ENCODE measurements at places on chromosomes 13 and 19.

DNA sequence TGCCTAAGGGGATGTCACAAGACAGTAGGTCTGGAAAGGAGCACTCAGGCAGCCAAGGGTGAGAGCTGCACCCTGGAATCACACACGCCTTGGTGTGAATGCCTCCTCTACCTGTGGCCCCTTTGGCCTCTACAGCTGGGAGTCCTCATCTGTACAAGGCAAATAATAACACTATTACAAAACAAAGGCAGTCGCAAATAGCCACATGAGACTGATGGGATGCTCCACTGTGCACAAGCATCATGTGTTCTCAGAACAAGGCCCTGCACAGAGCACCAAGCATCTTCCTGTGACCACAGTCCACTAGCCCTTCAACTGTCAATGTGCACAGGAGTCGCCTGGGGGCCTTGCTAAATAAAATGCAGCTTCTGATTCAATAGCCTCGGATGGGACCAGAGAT is 44.6 kb upstream of the HNRNPA1L2 start:
- no peak for DNase-seq

DNA sequence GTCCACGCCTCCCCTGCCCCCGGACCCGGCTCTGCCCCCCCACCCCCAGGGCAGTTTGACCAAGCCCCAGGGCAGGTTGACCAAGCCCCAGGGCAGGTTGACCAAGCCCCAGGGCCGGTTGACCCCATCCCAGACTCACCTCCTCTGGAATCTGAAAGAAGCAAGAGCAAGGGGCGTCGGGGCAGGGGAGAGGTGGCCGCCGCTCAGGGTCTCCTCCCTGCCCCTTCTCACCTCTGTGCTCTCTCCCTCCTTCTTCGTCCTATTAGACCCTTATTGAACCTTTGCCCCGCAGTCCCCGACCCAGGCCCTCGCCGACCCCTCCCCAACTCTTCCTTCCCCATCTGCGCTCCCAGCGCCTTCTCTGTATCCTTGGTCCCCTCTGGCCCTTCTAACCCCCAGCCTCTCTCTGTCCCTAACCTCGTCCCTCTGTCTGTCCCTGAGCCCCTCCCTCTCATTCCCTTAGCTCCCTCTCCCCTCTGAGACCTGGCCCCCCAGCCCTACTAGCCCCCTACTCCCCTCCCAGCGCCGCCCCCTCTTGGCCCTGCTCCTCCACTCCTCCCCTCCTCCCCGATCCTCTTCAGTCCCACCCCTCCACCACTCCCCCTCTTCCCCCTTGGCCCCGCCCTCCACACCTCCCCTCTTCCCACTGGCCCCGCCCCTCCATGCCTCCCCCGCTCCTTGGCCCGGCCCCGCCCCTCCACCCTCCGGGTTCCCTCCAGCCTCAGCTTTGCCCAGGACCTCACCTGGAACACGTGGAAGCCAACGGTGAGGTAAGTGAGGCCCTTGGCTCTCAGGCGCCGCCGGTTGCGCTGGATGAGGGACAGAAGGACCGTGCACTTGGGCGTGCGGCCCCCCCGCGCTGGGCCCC is 7.6 kb downstream of the CAPN12 start:
- DNase-seq, result peak; percentile 36

- DNase-seq, result no peak
Observed at GRCh38 chr13:98483601-98484288, 93.2 kb downstream of the STK24 start.

GRCh38 chr13:80359414-80359777 is 18.5 kb upstream of the SPRY2 start:
- no peak for DNase-seq

DNA sequence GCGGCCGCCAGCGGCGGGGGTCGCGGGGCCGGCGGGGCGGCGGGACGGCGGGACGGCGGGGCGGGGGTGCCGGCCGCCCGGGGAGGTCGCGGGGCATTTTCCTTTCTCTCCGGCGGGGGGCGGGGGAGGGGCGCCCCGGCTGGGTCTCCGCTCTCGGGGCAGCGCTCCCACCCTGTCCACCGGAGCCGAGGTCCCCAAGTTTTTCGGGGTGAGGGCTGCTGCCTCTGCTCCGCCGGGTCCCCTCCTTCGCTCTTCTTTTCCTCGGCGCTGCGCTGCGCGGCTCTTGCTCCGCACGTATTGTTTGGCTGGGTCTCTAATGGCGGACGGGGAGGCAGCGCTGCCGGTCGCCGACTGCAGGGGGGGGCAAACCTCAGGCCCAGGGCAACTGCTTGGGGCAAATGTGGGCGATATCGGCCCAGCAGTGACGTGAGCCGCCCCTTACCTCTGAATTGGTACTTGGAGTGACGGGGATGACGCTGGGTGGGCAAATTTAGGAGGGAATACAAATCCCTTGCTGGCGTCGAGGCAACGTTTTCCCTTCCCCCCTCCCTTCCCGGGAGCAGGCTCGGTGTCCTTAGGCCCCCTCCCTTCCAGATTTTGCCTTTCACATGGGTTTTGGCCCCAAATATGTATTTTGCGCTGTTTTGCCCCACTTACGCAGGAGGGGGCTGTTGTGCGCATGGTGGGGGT is 759 bp downstream of the ZMYM2 start:
- peak; percentile 30 for DNase-seq

GRCh38 chr13:23915308-23915707 is 18.0 kb upstream of the C1QTNF9B start:
- DNase-seq, result peak; percentile 3

GRCh38 chr13:91042870-91043269 is 304.6 kb upstream of the MIR17HG start:
- no peak for DNase-seq

DNA sequence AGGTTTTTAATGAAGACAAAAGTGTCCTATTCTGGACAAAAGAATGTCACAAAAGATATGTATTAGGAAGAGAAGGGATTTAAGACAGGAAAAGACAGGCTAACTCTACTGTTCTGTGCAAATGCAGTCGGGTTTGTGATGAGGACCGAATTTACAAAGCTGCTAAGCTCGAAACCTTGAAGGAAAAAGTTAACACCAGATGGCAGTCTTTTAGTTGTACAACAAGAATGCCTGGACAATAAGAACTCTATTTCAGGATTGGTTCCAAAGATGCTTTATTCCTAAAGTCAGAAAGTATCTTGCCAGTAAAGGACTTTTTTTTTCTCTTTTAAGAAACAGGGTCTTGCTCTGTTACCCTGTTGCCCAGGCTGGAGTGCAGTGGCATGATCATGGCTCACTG is 51.1 kb downstream of the HS6ST3 start:
- peak; percentile 26 for DNase-seq

- no peak for DNase-seq
Observed at GRCh38 chr13:38099751-38100150, 230.2 kb upstream of the TRPC4 start.

DNA sequence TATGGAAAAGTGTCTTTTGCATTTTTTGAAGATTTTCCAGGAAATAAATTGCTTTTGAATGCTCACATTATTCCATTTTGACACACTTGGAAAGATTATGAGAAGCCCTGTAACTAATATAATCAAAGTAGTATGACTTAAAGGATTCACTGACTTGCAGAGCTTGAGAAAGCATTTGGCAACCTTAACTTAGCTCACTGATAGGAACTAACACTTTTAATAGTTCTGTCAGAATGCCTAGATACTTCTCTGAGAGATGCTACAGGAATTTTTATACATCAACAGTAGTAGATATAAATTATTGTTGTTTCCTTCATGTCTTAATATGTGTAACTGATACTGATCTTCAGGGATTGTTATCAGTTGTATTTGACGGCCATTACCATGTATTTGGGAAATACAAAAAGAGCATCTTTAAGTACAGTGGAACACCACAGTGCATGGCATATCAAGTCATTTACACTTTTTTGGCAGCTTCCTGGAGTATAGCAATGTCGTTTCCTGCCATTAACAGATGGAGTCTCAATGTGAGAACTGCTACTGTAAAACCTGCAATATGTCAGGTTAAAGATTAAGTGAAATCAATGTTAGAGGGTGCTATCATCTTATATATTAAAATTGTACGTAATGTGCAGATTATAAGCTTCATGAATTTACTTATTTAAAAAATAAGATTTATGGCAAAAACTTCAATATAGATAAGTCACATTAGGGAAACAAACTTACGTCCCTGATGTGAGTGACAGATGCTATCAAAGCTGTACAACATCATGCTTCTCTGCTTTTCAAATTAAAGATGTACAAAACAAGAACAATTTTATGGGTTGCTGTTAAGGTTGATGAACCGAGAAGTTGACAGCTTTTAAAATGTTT is 1159.8 kb upstream of the MIR17HG start:
- no peak for DNase-seq

DNA sequence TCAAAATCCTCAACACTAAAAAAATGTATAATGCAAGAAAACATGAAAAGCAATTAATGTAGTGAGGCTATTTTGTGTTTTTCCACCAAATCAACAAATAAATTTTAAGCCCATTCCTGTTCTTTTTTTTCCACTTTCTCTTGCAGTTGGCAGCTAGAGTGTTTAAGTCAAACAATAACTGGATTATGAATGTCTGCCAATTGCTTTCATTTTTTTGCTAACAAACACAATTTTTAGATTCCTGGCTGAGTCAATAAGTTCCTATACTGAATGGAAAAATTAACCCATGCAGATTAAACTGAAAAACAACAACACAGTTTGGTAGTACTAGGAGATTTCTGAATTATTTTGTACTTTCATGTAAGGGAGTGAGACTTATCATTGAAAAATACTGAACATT is 232.4 kb downstream of the SLITRK5 start:
- DNase-seq, result no peak

- peak; percentile 32 for DNase-seq
Observed at GRCh38 chr13:98937911-98938381, 39.9 kb downstream of the DOCK9 start.

GRCh38 chr19:6241680-6242377 is 37.9 kb downstream of the MLLT1 start:
- DNase-seq, result peak; percentile 88

- DNase-seq, result peak; percentile 88
Observed at GRCh38 chr19:19134687-19135158, 3.6 kb downstream of the TMEM161A start.

GRCh38 chr19:39172700-39173501 is 23.9 kb upstream of the NCCRP1 start:
- DNase-seq, result no peak

- DNase-seq, result peak; percentile 68
Observed at GRCh38 chr19:48290401-48290770, 20.5 kb downstream of the ZNF114 start.

- no peak for DNase-seq
Observed at GRCh38 chr19:2533072-2533425, 57.1 kb downstream of the GADD45B start.

GRCh38 chr13:64506246-64506645 is 2723.9 kb downstream of the PCDH9 start:
- DNase-seq, result no peak

- no peak for DNase-seq
Observed at GRCh38 chr13:87671753-87672605, 808 bp downstream of the SLITRK5 start.

DNA sequence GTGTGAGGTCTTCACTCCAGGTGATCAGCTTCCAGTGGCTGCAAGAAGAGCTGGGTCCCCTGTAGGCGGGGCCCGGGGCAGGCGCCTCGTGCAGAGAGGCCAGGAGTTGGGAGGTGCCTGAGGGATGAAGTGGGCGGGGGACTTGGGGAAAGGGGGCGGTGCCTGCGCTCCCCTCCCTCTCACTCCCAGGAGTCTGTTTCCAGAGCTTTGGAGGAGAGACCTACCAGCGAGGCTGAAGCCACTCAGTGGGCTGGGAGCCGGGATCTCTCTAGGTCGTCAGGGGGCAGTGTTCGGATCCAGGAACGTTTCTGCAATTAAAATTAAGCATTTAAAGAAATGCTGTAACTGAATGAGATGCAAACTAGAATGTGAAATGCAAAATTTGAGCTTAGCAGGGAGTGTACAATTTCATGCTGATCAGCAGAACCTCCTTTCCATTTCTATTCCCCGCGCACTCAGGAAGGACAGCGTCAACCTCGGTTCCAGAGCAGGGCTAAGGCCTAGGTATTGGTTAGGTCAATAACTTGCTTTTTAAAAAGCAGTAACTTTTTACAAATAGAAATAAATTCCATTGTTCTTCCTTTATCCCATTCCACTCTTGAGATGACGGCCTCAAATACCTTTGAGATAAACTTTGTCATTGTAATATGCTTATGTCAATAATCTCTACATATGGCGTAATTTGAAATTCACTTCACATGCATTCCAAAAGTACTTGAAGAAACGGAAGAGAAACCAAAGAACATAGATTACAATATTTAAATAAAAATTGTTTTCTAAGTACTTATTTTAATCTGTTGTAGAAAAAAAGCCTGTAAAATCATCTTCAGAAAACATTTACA is 11.6 kb downstream of the ZNF160 start:
- DNase-seq, result no peak

DNA sequence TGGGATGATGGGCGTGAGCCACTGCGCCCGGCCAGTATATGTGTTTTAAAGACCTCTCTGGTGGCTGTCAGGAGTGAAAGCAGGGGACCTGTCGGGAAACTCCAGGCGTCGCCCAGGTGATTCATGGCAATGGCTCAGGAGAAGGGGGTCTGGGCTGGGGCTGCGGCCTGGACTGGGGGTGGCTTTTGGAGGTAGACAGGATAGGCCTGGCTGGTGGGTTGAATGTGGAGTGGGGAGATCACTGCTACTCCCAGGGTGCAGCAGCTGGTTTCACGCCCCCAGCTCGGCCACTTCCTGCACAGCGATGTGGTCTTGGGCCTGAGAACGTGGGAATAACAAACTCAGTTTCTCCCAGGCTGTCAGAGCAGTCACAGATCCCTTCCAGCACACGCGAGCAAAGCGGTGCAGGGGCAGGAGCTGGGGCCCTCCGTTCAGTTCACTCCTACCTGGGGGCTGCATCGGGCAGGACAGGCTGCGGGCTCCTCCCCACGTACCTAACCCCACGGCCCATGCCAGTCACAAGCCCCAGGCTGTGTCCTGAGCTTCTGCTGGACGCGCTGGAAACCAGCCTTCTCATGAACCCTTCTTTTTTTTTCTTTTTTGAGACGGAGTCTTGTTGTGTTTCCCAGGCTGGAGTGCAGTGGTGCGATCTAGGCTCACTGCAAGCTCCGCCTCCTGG is 18.9 kb downstream of the KDM4B start:
- no peak for DNase-seq

GRCh38 chr13:85366759-85367417 is 432.3 kb downstream of the SLITRK6 start:
- DNase-seq, result no peak

DNA sequence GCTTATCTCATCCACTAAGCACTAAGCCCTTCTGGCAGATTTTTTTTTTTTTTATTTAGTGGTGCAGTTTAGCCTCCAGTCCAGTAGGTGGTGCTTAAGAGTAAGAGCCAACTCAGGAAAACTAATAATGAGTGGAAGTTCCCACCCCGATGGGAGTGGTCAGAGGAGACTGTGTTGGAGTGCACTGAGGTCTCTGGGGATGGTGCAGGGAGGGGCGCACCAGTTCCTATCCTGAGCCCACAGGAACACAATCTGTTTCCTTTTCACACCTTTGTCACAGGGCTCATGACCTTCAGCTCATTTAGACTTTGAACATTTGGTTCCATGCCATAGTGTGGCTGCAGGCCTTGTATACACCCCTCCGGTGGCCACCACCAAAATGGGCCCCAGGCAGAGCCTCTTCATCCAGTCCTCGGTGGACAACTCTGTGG is 367.4 kb downstream of the SPRY2 start:
- peak; percentile 55 for DNase-seq

GRCh38 chr19:44282846-44283245 is 22.0 kb downstream of the ZNF235 start:
- no peak for DNase-seq
